ENCODE measurements at places on chromosomes 7 and 10.
A peak's percentile ranks its signal among the peaks of the same experiment; 100 is the strongest.

- no peak for ATAC-seq
Measured at GRCh38 chr10:69409176-69409495, 7.6 kb downstream of the TACR2 start.

DNA sequence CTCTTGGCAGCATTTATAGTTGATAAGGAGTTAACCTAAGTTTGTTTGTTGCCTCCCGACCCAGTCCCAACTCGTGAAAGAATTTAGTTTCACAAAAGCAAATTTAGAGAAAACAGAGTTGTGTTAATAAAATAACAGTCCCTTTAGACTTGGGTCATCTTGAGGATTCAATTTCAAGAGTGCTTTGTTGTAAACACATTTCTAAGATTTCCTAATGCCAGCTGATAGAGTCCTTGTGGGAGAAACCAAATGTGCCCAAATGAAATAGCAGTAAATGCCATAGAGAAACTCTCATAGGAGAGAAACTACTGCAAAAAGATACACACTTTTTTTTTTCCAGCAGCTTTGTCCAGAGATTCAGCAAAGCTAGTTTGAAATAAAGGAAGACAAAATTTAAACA is 211.3 kb upstream of the BMPER start:
- no peak for ATAC-seq

DNA sequence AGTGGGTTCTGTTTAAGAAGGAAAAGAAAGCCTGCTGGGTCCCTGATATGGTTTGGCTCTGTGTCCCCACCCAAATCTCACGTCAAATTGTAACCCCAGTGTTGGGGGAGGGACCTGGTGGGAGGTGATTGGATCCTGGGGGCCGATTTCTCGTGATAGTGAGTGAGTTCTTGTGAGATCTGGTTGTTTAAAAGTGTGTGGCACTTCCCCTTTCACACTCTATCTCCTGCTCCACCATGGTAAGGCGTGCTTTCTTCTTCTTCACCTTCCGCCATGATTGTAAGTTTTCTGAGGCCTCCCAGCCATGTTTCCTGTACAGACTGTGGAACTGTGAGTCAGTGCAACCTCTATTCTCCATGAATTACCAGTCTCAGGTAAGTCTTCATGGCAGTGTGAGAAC is 42.6 kb downstream of the INPP5A start:
- no peak for ATAC-seq

- ATAC-seq, result peak; percentile 32
Measured at GRCh38 chr7:33716581-33717477, 188.5 kb upstream of the BMPER start.

DNA sequence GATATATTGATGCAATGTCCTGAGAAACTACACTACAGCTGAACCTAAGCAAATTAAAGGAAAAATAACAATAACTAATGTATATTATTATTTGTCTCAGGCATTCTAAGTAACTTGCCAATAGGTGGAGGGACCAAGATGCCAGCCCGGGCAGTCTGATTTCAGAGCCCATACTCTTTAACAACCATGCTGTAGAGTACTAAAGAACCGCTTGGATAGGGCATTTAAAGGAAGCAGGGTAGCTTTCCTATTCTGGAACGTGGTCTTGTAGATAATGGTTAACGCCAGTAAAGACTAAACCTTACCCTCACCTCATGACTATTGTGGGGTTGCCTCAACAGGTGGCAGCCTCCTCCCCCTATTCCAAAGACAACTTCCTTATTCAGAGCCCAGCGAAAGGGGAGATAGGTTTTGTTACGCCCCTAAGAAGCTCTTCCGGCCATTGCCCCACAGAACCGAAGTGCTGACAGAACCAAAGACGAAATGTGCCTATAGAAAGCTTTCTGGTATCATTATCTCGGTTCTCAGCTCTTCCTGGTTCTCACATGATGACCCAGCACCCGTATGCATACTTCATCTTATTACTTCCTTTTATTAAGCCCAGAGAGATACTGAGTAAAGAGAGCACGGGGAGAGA is 707 bp upstream of the C1GALT1 start:
- peak; percentile 31 for ATAC-seq

- no peak for ATAC-seq
Measured at GRCh38 chr10:60910543-60910942, 33.4 kb downstream of the RHOBTB1 start.

DNA sequence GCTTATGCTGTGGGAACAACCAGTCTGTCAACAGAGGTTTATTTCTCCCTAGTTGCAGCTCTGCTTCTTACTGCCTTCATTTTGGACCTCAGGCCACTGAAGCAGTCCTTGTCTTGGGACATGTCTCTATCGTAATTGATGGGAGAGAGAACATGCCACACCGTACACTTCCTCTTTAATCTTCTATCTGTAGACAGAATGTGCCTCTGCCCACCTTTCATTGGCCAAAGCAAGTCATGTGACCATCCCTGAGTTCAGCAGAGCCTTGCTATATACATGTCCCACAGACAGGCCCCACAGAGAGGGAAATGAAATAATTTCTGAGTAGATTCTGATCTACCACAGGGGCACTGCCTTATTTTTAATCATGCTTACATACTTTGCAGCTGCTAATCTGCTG is 98.0 kb downstream of the KCND2 start:
- ATAC-seq, result no peak
